ENCODE measurements at places on chromosomes 6 and 20.

GRCh38 chr6:112325444-112325843, 21.7 kb upstream of the RFPL4B start:
- DNase-seq, result no peak

DNA sequence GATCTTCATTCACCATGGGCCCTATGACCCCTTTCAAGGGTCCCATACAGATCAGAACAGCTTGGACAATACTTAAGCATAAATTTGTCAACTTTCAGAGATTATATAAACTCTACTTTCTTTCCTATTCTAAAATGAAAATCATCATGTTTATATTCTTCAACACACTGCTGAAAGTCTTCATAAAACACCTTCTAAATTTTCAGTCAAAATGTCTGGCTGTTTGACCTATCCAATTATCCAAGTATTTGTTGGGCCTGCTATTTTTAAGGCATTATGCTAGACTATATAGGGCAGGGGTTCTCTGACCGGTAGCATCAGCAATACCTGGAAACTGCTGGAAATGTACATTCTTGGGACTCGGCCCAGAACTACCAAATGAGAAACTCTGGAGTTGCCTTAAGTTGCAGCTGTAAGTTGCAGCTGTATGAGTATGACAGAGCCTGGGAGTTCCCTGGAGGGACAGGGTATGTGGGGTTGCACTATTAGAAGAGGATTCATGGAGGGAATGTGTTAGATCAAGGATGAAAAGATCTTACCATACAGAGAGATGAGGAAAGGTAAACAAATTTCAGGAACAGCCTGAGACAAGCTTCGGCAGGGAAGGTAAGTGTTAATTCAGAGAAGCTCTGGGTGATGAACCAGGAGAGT, 293.0 kb downstream of the ADGB start:
- DNase-seq, result no peak

GRCh38 chr6:12096342-12096741, 84.2 kb downstream of the HIVEP1 start:
- no peak for DNase-seq

DNA sequence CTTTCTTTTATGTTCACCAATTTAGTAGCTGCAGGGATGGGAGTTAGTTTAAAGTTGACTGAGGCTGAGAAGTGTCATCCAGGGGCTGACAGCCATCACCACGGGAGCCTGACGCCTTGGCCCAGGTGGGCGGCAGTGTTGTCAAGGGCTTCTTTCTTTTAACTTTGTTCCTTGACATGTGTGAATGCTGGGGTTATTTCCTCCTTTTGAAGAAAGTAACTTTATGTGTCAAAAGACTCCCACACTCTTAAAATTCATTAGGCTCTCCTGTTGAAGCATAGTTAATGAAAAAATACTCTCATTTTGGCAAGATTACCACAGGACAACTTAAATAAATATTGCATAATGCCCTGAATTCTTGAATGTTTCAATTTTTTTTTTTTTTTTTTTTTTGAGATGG, 50.0 kb downstream of the SASH1 start:
- DNase-seq, result no peak

- DNase-seq, result no peak
Measured at GRCh38 chr20:2390951-2391675, 10.4 kb downstream of the TGM6 start.

DNA sequence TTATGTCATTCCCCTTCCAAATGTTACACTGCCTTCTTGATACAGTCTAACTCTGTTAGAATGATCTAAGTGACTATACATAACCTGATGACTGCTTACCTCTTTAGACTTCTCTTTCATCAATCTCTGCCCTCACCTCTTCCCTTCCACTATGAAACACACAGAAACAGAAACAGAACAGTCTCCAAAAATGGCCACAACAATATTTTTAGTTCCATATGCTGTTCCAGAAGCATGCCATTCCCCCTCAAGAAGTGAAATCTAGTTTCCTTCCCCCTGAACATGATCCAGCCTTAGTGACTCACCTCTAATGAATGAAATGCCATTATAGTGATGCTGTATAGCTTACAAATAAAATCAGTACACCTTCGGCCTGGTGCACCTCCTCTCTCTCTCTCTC, 229.3 kb upstream of the TENT5A start:
- no peak for DNase-seq

- DNase-seq, result no peak
Measured at GRCh38 chr20:48999890-49000870, 45.9 kb upstream of the CSE1L start.

DNA sequence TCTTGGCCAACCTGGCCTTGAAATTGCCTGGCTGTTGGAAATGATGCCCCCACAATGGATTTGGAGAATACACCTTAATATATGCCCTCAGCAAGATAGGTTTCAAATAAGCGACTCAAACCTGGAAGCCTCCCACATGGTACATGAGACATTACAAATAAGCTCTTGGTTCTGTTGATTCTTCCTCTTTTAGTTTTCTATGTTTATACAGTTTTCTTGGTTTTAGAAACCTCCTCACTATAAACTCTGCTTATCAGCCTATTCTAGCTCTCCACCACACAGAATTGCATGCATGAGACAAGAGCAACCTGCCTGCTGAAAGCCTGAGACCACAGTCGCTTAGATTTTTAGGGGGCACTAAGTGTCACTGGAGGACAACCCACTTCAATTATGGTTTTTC, 108.8 kb upstream of the PREP start:
- DNase-seq, result no peak

GRCh38 chr20:26163890-26164289, 467.2 kb upstream of the ZNF337 start:
- DNase-seq, result no peak

Data from activated naive CD4-positive, alpha-beta T cell (primary cell).